ENCODE measurements at places on chromosomes 12 and 14. TPM values are rescaled to one million over a fixed set of nuclear protein-coding genes. Genes with fewer than 3 reads are reported as not detected.

DNA sequence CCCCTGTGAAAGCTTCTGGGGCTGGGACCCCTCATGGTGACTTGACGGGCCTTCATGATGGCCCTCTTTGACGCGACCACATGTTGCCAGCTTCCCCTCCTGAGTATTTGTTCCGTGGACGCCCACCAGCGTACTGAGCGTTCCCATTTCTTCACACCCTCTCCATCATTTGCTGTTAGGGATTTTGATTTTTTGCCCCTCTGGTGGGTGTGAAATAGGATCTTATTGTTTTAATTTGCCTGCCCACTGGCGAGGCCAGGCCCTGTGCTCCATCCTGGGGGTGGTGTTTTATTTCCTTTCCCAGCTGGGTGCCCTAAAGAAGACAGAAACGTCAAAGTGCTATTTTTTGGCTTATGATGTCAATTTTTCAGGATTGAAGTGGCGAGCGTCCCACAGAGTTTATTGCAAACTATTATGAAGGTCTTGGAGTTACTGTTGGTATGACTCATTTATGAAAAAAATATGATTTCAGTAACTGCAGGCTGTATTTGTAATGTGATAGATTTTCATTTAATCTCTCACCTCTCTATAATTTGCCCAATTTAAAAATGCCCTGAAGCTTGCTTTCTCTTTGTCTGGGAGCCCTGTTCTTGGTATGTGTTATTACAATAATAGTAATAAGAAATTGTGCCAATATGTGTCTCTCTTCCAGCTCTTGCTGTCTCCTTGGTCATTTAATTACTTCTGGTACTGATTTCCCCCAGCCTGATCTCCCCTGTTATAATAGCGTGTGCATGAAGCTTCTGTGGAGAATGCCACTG lies 99.6 kb downstream of the SLC25A47 start:
- no peaks in the 10 kb centered on the region for H3K36me3 ChIP-seq
- H3K27ac ChIP-seq, result no peak overlapping the region
- DNase-seq, result no peak

CYP27B1 gene
- 2.6 TPM for total RNA-seq

IGF1 gene
- total RNA-seq, result 5.9 TPM

DNA sequence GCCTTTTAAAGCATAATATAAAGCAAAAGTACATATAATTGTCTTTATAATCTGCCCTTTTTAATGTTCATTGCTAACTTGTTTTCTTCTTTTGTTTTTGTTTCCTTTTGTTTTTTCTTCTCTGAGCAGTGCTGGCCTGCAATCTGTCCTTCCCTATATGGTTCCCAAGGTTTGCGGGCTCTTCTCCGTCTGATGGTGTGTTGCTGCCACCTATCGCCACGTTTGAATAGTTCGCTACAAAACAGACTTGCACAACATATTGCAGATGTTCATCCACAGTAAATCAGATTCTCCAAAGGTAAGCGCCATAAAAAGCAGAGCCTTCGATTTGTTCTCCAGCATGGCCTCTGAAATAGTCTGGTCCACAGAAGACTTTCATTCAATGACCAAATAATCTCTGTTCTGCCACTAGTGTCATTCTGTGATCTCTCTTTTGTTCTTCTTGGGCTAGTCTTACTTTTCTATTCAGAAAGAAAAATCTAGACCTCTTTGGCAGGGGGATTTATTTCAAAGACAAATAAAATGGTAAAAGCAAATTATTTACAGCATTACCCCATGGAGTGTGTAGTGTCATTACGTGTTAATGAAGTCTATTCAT lies 33.5 kb downstream of the C12orf50 start:
- H3K36me3 ChIP-seq, result no peaks in the 10 kb centered on the region
- no peaks in the 10 kb centered on the region for H3K27me3 ChIP-seq

PRICKLE1 gene
- total RNA-seq, result 0.58 TPM

- peak; percentile 17 for DNase-seq
- no peak overlapping the region for H3K4me3 ChIP-seq
- H3K36me3 ChIP-seq, result no peaks in the 10 kb centered on the region
- H3K27ac ChIP-seq, result peak overlapping the region; percentile 66
- peaks cover 13% of the 10 kb centered on the region for H3K4me1 ChIP-seq
- no peaks in the 10 kb centered on the region for H3K27me3 ChIP-seq
These were observed 4.2 kb upstream of the LRR1 start for GRCh38 chr14:49594347-49595091.

TNS2 gene
- total RNA-seq, result 3.1 TPM

MFAP5 gene
- total RNA-seq, result not detected

- no peaks in the 10 kb centered on the region for H3K36me3 ChIP-seq
- H3K27me3 ChIP-seq, result no peaks in the 10 kb centered on the region
- H3K4me1 ChIP-seq, result no peaks in the 10 kb centered on the region
- no peak for DNase-seq
These were observed 32.6 kb upstream of the ANO6 start for GRCh38 chr12:45183246-45183645.

KIF5A gene
- 14.2 TPM for total RNA-seq

DNA sequence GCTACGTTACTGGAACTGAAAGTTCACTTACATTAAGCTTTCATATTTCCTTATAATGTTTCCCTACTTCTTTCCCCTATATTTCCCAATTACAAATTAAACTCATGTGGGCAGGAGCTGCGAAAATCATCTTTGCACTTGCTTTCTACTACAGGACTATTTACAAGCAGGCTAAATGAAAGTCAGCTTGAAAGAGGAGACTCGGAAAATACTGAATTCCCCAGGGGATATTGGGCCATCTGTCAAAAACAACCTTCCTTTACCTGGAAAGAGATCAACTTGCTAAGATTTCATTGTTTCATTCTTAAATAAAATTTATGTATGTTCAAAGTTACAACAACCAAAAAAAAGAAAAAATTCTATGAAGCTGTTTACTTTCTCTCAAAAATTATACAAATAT lies 92.8 kb upstream of the BBS10 start:
- no peak for DNase-seq
- H3K27me3 ChIP-seq, result no peaks in the 10 kb centered on the region
- no peaks in the 10 kb centered on the region for H3K4me1 ChIP-seq

TROAP gene
- total RNA-seq, result 83.0 TPM

DNA sequence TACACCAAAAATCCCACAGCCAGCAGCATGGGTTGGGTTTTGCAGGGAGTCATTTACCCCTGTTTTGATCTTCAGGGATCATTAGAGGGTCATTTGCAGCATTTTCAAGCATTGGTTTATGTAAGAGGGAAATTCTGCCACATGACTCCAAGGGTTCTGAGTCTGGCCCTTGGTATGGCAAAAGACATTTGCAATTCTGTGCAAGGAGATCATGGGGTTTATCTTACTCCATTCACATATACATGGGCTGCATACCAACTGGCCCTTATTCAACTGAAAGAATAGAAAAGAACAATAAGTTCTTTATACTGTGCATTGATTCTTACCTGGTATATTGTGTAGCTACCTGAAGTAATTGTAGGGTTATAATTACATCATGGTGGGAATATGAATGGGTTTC lies 13.7 kb downstream of the SIX4 start:
- H3K4me3 ChIP-seq, result no peak overlapping the region
- H3K27me3 ChIP-seq, result no peaks in the 10 kb centered on the region
- no peak for DNase-seq
- peaks cover 19% of the 10 kb centered on the region for H3K36me3 ChIP-seq
- no peak overlapping the region for H3K27ac ChIP-seq

ARHGEF25 gene
- total RNA-seq, result 13.6 TPM
